NCI-H2227 treated with DMSO at 0.1 percent for 48 hours (cell line): ENCODE measurements at places on chromosomes 2 and 18.
A peak's percentile ranks its signal among the peaks of the same experiment; 100 is the strongest.

DNA sequence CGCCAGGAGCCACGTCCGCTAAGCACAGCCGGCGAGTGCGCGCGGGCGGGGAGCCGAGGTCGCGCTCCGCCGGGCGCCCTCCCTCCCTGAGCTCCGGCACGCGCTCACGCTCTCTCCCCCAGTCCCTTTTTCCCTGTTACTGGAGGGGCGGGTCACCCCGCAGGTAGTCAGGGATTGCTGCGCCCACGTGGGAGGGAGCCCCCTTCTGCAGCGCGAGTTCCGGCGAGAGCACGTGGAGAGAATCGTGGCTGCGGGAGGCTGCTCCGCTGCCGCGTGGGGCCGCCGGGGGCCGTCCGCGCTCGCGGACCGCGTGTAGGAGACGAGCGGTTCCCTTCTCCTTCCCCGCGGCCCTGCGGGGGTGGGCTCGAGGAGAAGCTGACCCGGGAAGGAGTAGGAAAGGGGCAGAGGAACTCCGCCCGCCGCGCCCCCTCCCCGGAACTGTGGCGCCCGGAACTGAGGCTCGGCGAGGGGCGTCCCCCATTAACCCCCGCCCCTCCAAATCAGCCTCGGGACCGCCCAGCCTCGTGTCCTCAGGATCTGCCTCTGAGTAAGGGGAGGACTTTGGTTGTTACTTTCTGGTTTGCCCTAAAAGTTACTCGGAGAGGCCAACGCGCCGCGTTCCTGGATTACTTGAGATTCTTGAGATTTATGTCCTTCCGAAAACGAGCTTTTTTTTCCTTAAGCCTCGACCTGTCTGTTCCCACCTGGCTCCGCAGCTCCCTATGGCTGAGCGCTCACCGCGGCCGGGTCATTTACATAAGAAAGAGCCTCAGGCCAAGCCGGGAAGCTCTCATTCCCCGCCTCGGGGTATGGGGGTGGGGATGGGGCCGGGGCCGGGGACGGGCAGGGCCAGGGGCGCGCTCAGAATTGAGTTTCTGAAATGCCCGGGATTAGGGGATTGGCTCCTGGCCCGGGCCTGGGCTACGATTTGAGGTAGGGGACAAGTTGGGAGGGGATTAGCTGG lies 1.1 kb downstream of the HK2 start:
- peak; percentile 35 for DNase-seq

DNA sequence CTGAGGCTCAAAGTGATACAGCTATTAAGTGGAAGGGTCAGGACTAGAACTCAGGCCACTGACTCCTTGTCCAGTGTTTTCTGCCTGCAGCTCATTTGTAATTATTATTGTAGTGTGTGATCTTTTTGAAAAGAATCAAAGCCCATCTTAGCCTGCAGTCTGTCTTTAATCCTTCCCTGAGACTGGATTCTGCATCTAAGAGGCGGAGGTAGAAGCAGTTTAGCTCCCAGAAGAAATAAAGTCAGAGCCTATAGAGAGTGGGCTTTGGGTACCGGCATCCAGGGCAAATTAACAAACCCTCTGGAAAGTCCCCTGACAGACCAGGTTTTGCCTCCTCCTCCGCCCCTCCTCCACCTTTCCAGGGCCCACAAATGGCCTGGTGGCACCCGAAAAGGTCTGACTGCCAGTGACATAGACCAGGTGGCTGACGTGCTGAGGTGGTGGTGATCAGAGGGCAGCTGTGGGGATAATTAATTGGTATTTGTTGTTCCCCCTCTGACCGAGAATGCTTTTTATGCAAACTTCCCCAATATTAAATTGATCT lies 2.2 kb upstream of the RAX start:
- no peak for DNase-seq

- no peak for DNase-seq
These were observed 113.3 kb downstream of the TFCP2L1 start for GRCh38 chr2:121171625-121172119.

- no peak for DNase-seq
These were observed 189.9 kb upstream of the GALNT5 start for GRCh38 chr2:157067562-157067961.

DNA sequence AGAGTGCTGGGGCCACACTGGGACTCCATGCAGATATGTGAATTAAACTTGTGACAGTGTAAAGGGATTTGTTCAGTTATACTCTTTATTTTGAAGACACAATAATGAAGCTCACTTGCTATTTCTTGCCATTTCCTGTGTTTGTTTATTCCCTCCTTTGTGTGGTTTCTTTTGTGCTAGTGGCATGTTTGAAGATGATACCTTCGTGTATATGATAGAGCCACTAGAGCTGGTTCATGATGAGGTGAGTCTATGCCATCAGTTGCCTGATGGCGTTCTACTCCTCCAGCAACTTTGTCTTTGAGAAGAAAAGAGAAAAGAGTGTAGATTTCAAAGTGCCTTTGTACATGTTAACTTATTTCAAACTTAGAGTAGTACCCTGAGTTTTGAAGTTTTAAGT lies 99.2 kb upstream of the FAM237A start:
- DNase-seq = no peak

- no peak for DNase-seq
These were observed 27.0 kb downstream of the CRYGD start for GRCh38 chr2:208097313-208097712.

DNA sequence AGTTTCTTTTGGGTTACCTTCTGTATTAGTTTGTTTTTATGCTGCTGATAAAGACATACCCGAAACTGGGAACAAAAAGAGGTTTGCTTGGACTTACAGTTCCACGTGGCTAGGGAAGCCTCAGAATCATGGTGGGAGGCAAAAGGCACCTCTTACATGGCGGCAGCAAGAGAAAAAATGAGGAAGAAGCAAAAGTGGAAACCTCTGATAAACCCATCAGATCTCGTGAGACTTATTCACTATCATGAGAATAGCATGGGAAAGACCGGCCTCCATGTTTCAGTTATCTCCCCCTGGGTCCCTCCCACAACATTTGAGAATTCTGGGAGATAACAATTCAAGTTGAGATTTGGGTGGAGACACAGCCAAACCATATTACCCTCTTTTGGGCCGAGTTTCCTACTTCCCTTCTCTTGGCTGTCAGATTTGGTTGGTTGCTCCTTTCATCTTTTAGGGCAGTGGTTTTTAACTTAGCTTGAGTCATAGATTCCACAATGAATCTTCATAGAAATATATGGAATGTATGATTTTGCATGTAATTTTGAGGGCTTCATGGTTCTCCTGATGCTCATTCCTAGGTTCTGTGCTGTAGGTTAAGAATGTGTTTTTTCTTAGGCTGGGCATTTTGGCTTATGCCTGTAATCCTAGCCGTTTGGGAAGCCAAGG lies 44.2 kb downstream of the CEP192 start:
- DNase-seq = no peak

GRCh38 chr2:169351725-169352124 lies 10.6 kb downstream of the LRP2 start:
- DNase-seq = no peak

DNA sequence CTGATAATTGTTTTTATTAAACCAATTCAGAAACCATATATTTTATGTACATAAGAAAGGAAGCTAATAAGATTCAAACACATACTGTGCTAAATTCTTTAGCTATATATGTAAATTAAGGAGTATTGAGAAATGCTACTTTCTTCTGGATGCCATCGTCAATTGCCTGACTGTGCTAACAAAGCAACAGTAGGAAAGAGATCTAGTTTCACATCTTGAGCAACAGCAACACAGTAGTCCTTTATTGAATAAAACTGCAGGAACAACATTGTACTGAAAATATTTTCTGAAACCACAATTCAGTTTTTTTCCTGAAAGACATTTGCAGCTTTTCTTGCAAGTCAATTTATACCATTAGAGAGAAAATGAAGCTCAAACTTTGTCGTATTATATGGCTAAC lies 1404.9 kb upstream of the SLC39A10 start:
- DNase-seq = no peak

DNA sequence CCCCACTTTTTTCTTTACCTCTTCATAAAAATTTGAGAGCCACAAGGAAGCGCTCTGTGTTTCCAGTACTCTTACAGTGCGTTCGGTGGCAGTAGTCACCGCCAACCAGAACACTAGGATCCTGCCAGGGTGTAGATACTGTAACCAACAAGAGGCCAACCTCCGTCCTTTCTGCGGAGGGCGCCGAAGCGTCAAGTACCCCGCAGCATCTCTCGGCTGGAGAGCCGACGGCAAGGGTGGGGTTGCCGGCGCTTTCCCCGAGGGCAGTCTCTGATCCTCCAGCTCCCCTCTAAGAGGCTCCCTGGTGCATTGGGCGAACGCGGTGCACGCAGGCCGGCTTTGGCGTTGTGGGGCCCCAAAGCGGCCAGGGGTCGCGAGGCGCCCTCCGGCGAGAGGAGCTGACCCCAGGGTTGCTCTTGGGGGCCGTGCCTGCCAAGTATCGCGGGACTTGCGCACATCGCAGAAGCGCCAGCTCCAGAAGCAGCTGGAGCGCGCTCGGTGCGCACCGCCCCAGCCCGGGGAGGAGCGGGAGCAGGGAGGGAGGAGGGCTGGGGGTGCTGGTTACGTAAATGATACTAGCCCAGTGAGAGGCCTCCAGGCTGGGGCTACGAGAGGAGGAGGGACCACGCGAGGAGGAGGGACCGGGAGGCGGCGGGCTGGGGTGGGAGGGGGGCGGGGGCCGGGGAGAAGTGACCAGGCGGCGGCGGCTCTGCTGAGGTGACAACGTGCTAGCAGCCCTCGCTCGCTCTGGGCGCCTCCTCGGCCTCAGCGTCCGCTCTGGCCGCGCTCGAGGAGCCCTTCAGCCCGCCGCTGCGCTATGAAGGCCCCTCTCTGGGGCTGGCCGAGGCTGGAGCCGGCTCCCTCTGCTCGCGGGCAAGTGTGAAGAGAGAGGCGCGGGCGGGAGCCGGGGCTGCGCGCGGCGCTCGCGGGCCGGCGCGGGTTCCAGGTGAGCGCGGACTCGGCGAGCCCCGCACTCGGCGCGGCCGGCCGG lies at the start of gene GALNT13:
Gene GALNT13, plus strand, starts transcription at position 692 of the 991 bp plus-strand sequence.
- DNase-seq = peak; percentile 84

- no peak for DNase-seq
These were observed 80.6 kb downstream of the HS6ST1 start for GRCh38 chr2:128237911-128238697.

DNA sequence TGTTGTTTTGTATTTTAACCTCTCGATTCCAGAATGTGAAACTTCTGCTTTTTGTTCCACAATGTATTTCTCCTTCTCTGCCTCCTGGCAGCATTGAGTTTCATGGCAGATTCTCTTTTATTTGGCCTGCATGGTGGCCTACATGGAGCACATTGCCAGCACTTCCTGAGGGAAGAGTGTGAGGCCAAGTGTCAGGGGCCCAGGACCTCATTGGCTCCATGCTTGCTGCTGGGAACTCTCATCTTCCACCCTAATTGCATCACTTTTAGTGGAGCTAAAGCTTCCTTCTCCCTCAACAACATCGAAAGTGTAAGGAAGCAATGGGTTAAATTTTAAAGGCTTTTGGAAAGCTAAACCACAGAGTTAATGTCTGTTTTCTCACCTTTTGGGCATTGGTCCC lies 9.5 kb downstream of the TRIB2 start:
- DNase-seq = no peak

GRCh38 chr2:1501038-1501851 lies 88.0 kb downstream of the TPO start:
- no peak for DNase-seq

GRCh38 chr2:236165842-236166795 lies 2.1 kb downstream of the GBX2 start:
- DNase-seq = no peak

DNA sequence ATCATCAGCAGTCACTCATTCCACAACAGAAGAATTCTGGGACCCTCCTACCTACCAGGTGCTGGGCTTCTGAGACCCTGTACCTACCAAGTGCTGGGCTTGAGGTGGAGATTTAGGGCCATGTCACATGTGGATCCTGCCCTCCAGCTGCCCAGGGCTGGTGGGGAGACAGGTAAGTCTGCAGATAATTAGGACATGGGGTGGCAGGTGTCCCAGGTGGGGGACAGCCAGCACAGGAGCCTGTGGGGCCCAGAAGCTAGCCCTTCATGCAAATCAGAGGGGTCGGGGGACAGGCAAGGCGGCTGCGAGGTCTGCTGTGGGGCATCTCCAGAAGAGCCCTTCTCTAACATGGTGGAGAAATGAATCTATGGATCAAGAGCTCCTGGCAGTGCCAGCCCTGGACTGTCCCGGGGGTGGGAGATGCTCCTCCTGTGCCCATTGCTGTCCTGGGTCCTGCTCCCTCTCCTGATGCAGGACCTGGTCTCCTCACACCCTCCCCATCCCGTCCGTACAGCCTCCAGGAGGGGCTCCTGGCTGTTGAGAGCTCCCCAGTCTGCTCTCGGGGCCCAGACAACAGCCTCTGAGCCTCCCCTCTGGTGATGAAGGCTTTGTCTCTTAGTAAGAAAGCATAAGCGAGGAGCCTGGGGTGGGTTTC lies 106.3 kb upstream of the GLI2 start:
- DNase-seq = no peak
